H7 (cell line): ENCODE measurements at places on chromosomes 1 and 21. TPM values are rescaled to one million over a fixed set of nuclear protein-coding genes. Genes with fewer than 3 reads are reported as not detected.

DNA sequence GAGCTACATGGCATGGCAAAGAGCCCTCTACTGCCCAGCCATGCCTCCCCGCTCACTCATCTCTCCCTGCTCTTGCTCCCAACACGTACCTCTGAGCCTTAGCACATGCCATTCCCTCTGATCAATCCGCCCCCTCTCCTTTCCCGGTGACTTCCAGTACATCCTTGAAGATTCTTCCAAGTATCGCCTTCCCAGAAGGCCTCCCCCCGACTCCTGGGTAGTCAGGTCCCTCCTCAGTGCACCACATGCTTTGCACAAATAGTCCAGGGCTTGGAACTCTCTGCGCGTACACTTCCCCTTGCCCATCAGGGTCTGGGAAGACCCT, 77.0 kb upstream of the IFFO2 start:
- DNase-seq, result peak; percentile 29

The CD52 gene
- 5.1 and 8.3 TPM in 2 replicates for total RNA-seq

The TNNT2 gene
- total RNA-seq, result 0.17 TPM in 1 of 2 replicates, not detected in the other

GRCh38 chr1:216997069-216997468, 273.8 kb upstream of the ESRRG start:
- no peak for DNase-seq

The RPTN gene
- total RNA-seq, result not detected in 2 replicates

DNA sequence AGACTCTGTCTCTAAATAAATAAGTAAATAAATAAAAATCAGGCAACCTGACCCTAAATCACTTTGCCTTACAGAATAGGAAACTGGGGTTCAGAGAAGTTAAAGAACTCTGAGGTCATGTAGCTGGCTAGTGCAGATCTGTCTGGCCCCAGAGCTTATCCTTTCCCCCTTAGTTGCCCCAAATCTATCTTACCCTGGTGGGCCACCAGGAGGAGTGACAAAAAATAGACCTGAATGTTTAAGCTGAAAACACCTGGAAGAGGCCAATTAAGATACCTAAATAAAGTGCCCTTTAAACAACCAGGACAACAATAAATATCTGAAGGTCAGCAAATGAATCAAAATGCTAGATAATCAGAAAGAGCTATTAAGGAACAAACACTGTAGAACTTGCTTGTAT, 59.7 kb downstream of the TEX35 start:
- no peak for DNase-seq
